ENCODE measurements at places on chromosomes 7 and 10.

DNA sequence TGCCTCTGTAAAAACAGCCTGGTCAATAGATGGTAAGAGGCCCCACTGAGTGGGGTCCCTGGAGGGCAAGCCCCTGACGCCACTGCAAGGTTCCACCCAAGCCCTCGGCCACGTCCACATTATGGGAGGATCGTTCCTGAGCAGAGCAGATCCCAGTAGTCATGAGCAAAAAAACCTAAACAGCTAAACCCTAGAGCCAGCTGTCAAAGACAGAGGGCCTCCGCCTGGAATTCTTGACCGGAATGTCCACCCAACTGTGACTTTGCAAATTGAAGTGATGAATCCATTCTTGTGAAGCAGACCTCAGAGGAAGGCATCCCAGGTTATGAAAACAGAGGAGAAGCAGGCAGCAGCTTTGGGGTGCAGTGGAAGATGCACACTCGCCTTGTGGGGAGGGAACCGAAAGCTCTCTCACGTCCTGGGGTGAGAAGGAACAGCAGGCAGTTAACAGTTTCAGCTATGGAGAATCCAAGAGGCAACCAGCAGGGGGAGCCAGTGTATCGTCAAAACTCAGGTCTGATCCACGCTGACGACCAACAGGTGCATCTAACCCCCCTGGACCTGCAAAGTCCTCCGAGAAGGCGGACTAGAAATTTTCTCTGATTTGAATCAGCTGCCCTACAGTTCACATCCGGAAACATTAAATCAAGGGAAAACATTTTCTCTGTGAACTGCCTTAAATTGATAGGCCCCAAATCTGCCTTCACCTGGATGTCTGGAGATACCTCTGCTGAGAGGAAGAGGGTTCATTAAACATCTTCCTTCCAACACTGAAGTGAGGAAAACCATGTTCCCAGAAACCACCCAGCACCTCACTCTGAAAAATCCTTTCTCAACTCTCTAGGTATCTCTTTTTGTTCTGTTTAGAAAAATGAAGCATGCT is 139.1 kb upstream of the PFKP start:
- DNase-seq = peak; percentile 72

GRCh38 chr7:12670000-12670729 is 17.3 kb upstream of the ARL4A start:
- DNase-seq = peak; percentile 68

DNA sequence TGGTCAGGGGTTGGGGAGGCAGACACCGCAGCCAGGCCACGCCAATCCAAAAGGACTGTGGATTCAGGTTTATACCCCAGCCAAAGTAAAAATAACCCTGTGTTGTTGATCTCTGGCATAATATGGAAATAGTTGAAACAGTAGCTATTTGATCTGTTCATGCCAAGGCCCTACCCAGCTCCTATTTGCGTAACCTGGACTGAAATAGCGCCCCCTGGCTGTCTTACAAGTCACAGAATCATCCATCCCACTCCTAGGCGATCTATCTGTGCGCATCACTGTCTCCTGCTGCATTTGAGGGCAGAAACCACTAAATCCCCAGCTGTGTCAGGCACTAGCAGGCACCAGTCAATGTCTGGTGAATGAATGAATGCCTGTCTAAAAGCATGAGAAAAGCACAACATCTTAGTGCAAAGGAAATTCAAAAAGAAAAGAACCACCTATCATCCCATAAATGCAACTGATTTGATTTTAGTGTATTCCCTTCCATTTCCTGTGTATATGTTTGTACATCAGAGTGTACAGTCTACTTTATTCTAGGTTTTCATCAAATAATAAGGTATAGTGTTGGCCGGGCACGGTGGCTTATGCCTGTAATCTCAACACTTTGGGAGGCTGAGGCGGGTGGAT is 160.0 kb downstream of the SLIT1 start:
- DNase-seq = peak; percentile 63

- no peak for DNase-seq
Observed at GRCh38 chr10:104683567-104683966, 42.5 kb downstream of the SORCS3 start.

GRCh38 chr10:44983066-44983894 is 4.7 kb upstream of the DEPP1 start:
- peak; percentile 59 for DNase-seq

DNA sequence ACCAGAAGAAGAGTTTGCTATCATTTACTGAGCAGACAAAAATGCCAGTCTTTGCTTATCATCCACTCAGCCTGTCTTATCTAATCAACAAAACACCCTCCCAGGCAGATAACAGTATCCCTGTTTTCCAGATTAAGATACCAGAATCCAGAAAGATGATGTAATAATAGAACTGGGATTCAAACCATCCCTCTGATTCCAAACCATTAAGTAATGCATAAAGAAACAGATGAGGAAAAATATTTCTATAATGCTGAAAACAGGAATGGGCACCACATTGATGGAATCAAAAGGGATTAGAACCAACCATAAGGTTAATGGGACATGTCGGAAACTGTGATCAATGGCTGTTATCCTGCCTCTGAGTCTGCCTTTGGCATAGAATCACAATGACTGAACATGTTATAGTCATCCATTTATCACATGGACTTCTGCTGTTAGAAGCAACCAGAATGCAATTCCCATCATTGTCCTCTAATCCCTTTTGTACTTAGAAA is 92.1 kb upstream of the RSU1 start:
- no peak for DNase-seq

DNA sequence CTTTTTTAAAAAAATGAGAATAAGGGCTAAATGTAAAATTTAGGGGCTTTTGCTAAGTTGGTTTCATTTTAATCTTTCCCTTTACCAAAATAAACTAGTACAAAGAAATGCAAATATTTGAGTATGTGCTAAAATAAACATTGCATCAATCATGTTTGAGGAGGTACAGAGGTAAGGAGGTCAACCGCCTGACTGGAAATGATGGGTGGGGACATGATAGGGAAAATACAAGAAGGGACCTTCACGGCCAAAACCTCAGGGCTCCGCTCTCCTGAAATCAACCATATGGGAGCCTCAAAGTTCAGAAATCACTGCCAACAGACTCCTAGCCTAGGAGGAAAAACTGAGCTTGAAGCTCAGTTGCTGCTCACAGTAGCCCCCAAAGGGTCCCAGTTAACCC is 207.6 kb downstream of the AHR start:
- no peak for DNase-seq

DNA sequence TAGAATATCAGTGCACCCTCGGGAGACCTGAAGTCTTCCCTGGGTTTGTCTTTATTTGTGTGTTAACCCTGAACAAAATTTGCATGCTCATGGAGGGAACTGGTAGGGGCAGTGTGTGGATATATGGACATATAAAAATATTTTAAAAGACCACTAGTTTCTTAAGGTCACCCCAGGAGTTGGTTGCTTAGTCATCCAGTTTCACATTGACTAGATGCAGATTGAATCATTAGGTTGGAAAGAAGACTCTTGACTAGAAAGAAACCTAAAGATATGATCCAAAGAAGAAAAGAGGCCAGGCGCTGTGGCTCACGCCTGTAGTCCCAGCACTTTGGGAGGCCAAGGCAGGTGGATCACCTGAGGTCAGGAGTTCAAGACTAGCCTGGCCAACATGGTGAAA is 137.1 kb downstream of the KAT6B start:
- no peak for DNase-seq

GRCh38 chr7:70846208-70846607 is 285.7 kb upstream of the GALNT17 start:
- DNase-seq = no peak

DNA sequence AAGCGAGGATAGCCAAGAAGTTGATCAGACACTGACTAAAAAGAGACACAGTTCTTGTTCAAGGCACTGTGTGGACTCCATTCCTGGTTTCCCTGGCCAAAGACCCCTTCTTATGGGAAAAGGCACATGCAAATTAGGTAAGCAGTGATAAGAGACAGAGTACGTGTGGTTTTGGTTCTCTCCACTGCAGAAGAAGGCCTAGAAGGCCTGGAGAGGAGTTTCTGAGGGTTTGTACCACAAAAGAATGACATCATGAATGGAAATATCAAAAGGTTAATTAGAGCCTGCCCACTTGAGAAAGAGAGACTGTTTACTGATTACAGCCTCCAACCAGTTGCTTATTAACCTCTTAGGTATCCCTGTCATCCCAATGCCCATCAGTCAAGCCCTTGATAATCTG is 137.5 kb downstream of the ZNF365 start:
- no peak for DNase-seq

Measured in sigmoid colon (tissue), 7 donors.